ENCODE measurements at places on chromosomes 1 and 21.

DNA sequence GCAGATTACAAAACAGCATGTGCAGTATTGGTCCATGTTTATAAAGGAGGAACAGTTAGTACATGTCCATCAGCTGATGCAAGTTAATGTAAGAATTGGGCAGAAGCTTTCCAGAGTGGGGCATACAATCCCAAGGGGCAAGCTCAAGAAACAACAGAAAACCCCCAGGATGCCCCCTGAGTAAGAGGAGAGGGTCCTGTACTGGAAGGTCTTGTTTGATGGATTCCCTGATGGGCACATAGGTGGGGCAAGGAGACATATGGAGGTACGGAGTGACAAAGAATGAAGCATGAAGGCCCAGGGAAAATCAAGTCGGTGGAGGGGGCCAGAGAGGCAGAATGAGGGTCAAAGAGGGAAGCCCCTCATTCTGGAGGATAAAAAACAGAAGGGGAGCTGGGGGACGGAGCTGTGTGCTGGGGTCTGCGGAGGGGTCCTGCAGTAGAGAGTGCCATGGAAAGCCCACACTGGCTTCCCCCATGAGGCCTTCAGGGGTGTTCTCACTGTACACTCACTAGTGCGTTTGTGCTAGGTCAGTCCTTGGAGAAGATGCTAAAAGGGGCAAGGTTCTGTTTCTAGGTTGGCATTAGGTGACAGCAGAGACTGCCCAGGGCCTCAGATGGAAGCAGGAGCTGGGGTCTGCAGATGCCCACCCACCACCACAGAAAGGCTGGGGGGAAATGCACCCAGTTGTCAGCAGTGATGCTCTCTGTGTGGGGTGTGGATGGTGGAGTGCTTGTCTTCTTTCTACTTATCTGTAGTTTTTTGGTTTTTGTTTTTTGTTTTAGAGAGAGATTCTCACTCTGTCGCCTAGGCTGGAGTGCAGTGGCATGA lies 12.5 kb upstream of the MATN1 start:
- DNase-seq = no peak

DNA sequence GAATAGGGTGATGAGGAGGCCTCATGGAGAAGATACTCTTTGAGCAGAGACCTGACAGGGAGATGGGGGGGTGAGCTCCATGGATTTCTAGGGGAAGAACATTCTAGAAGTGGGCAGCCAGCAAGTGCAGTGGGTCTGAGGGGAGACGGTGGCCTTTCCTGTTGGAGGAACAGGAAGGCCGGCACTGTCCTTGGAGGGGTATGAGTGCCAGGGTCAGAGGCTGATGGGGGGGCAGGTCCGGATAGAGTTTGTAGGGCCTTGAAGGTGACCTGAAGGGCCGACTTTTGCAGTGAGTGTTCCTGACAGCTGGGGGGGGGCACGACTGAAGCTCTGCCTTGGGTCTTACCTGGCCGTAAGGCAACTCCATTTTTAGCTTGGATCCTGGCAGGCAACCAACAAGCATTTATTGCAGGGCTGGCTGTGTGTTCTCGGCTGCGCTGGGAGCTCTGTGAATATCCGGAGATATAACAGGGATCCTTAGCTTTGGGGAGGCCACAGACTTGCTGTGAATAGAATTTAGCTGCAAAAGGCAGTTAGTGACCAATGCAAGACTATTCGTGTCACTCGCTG lies 130.6 kb downstream of the MRPS6 start:
- DNase-seq = no peak

DNA sequence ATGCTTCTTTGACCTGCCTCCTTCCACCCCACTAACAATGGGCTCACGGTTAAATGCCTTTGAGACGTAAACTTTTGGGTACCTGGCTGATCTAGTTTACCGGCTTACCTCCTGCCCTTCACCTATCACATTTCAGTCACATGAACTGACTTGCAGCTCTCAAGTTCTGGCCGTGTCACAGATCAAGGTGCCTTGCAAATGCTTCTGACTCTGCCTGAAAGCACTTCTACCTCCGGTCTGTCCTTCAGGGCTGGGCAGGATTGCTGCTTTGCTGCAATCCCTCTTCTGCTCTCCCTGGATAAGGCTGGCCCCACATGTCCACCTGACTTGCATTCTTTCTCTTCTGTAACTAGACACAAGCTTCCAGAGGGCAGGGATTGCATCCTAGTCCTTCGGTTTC lies 69.0 kb downstream of the GRIK1 start:
- no peak for DNase-seq

GRCh38 chr1:67956116-67956515 lies 94.3 kb downstream of the DIRAS3 start:
- no peak for DNase-seq

DNA sequence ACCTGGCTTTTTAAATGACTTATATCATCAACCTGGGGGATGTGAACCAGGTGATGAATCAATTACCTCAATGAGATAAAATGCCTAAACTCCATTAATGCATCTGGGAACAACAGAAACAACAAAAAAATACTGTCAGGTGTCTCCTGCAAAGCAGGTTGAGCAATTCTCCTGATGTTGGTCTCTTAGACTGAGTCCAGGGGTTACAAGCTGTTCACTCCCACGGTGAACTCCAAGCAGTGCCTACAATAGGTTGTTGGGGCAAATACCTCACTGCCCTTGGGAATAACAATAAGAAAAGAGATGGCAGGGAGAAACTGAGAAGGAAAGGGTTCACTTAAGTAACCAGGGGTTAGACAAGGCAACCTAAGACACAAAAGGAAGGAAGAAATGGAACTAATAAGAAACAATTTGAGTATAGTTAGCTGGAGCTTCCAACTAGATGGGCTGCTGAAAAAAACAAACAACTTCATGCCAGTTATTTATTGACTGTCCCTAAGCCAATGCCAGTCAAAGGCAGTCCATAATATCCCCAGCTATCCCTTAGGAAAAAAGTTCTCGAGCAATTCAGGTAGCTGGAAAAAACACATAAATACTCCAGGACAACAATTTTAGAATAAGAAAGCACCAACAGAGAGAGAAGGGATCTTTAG lies 97.6 kb upstream of the MAGI3 start:
- no peak for DNase-seq

DNA sequence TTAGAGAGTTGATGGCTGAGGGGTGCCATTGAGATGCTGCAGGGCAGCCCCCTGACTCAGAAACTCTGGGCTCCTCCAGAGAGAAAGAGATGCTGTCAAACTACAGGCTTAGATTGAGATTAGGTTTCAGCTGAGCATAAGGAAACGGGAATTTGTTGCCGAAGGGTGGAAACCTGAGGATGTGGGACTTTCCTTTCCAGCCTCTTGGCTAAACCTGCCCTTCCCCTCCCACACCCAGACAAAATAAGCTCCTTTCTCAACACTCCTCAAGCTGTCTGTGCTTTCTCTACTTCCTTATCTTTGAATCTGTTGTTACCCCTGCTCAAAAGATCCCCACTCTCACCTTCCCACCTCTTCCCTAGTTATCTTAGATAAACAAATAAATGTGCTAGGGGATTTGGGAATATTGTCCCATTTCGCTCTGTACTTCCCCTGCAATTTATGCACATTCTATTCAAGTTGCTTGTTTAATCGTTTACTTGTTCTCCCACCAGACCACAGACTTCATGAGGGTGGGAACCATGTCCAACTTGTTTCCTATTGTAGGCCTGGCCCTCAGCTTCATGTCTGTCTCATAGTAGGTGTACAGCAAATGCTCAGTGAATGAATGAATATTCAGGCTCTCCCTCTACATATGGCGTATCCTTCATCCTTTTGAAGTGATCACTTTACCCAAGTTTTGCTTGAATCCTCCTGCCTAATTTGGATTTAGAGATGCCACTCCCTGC lies 30.6 kb upstream of the MARK1 start:
- DNase-seq = no peak

DNA sequence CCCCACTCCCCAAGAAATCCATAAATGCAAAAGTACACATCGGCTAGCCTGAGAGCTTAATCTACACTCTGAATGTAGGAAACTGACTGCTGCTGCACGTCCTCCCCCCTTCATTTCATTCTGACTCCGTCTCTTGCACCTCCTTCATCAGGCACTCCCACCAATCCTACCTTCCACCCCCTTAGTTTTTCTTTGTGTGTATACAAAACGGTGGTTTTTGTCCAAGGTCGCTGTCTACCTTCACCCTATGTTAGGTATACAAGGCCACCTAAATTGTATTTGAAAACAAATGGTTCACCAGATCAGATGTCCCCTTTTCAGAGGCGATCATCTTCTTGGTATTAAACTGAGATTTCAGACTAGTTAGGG lies 1.9 kb downstream of the WDR26 start:
- DNase-seq = peak; percentile 28

Data from hematopoietic multipotent progenitor cell treated with erythropoietin and hydrocortisone succinate and interleukin-3 and kit ligand, for 8 days (in vitro differentiated cells).